ENCODE measurements at places on chromosomes 2 and 18.
A peak's percentile ranks its signal among the peaks of the same experiment; 100 is the strongest.

DNA sequence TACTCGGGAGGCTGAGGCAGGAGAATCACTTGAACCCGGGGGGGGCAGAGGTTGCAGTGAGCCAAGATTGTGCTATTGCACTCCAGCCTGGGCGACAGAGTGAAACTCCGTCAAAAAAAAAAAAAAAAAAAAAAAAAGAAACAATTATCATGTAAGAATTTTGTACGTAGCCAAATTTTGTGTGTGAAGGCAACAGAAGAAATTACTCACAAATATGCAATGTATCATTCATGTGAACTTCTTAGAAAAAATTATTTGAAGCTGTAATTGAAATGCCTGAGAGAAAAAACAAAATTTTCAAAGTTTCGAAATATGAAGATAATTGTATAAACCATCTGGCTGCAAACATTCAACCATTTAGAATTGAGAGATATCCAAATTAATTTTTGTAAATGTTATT lies 204.8 kb upstream of the PARD3B start:
- no peak for DNase-seq

DNA sequence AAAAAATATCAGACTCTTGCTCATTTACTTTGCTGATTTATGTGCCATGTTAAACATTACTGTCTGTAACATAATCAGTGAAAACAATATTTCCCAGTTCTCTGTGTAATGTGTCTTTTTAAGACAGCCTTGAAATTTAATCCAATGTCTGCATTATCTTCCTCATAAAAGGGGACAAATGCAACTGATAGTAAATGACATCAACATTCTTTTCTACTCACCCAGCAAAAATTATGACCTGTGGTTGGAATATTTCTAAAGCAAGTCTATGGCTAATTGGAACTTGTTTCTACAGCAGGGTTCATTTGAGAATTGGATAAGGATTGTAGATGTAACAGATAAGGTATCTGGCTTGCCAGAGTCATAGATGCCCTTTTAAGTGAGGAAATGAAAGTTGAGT lies 34.8 kb downstream of the C1D start:
- no peak for DNase-seq

DNA sequence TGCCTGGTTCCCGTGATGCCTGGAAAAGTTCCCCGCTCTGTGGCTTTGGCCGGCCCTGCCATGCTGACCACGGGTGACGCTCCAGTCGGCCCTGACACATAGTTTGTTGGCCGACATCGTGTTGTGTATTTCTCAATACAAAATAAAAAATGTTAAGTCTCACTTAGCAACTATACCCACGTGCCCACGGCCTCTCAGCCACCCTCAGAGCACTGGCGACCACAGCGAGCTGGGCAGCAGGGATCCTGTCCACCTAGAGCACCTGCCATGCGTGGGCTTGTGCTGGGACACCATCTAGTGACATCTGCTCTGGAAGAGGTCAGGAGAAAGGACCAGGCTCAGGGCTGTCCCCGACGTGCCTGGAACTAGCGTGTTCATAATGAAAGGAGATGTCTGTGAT lies 261.7 kb downstream of the HDAC4 start:
- no peak for DNase-seq

GRCh38 chr18:40109252-40110049 lies 1845.6 kb upstream of the PIK3C3 start:
- no peak for DNase-seq

DNA sequence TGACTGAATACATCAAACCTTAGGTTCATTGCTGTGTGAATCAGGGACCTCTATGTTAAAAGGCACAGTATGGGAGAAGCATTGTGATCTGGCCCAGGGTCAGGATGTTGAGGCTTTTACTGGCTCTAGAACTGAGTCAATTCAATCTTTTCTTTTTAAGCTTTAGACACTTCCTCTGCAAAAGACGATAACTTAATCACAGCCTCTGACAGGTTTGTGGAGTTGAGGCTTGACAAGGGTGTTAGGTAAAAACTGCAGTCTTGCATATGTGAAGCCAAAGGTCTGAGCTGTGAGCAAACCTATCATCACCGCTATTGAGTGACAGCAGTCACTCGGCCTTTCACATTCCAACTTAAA lies 17.3 kb upstream of the ARHGAP25 start:
- no peak for DNase-seq

DNA sequence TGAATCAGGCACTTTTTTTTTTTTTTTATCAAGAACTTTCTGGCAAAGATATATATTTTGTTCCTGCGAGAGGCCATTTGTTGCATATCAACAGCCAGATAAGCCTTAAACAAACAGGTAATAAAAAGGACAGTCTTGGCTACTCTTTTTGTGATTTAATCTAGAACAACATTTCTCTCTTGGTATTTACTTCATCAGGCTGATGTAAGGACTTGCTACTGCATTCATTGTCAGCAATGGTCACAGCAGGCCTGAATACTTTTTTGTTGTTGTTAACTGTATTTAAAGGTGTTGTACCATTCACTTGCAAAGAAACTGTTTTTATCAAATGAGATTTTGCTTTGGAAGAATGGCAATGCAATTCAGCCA lies 683.8 kb downstream of the IRS1 start:
- no peak for DNase-seq

DNA sequence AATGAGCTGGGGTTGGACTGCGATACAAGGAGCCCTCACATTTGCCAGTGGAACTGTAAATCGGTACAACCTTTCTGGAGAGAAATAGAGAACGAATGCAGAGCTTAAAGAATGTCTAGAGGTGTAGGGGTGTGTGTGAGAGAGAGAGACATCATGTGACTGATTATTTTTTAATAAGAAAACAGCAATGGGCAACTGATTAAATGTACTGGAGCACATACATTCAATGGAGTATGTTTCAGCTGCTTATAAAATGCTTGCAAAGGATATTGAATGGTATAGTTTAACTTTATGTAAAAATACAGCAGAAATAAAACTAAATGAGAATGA lies 391 bp upstream of the TMEM17 start:
- DNase-seq: no peak

- peak; percentile 33 for DNase-seq
Measured at GRCh38 chr2:152415231-152415642, 80.3 kb downstream of the FMNL2 start.

DNA sequence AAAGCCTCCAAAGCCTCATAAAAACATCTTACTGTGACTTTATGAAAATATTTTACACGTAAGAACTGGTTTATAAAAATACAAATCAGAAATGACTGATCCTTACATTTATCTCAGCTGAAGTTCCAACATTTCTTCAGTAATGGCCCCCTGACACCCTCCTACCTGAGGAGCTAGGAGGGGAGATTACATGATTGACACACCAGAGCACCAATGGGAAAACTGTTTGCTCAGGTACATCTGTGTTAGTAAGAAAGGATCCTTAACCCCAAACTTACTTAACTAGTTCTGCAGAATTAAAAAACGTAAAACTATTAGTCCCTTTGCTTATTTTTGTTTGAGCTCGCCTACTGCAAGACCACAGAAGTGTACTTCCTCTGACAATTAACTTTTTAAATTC lies 27.0 kb downstream of the ENOSF1 start:
- no peak for DNase-seq

GRCh38 chr2:1741851-1742250 lies 2.5 kb downstream of the PXDN start:
- no peak for DNase-seq

DNA sequence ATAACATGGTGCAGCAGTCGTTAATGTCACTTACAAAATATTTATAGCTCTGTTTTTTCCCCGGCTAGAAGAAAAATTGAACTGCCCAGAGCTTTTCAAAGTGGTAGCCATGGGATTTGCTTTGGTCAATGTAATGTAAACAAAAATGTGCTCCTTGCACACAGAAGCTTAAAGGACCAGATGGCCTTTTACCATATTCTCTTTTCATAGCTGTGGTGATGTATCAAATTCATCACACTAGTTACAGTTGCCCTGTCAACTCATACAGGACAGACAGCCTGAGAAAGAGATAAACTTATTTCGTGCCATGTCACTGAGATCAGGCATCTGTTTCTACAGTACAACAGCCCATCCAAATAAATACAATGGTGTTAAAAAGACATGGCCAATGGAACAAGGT lies 368.1 kb upstream of the CDH19 start:
- DNase-seq: no peak

DNA sequence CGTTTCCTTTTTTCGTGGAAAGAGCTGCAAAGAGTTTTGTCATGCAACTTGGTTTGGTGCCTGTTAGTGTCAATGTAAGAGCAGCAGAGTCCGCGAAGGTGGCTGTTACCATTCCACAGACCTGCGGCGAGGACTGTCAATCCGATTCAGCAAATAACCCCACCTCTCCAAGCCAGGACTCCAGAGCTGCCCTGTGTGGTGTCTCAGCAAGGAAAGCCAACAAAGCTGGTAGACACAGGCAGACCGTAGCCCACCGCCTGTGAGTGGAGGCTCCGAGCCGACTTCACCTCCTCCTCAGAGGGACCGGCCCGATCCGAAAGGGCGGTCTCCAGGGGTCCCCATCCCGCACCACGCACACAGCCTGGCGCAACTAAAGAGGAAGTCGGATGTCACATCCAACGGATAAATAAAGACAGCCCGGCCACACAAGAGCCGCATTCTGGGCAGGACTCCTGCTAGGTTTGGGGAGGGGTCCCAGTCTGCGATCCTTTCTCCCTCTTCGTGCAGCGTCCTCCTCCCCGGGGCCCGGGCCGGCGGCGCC lies 819 bp downstream of the ANKRD44 start:
- no peak for DNase-seq

DNA sequence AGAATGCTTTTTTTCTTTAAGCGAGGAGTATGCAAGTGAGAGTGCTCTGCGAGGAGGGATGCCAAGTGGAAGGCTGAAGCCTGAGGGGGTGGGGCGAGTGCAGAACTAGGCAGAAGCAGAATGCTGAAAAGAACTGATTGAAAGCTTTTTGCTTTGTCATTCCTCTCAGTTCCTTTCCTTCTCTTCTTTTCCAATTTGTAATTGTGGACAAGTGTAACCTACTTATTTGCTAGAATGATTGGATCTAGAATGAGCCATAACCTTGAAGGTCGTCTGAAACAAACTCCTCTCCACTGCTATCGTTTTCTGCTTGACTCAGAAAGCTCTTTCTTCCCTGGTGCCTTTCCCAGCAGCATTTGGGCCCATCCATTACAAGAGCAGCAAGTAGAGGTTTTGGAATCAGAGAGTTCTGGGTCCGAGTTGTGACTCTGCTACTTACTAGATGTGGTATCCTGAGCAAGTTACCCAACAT lies 115.3 kb downstream of the METTL8 start:
- DNase-seq: no peak

DNA sequence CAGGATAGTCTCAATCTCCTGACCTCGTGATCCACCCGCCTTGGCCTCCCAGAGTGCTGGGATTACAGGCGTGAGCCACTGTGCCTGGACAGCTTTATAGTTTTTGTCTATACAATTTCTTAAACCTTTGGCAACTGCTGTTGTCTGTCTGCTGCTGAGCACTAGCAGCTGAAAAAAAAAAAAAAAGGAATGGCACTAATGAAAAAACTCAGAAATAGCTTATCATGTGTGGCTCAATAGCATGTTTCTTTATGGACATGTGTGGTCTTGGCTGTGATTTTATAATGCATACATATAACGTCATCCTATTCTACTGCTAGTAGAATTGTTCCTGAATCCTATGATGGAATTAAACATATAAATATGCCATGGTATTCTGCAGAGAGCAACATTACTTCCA lies 231.2 kb downstream of the TPGS2 start:
- DNase-seq: no peak

GRCh38 chr2:22011048-22011447 lies 887.3 kb downstream of the TDRD15 start:
- no peak for DNase-seq
